CD8-positive, alpha-beta T cell (primary cell): ENCODE measurements at places on chromosomes 7 and 10. TPM values are rescaled to one million over a fixed set of nuclear protein-coding genes. Genes with fewer than 3 reads are reported as not detected.

DNA sequence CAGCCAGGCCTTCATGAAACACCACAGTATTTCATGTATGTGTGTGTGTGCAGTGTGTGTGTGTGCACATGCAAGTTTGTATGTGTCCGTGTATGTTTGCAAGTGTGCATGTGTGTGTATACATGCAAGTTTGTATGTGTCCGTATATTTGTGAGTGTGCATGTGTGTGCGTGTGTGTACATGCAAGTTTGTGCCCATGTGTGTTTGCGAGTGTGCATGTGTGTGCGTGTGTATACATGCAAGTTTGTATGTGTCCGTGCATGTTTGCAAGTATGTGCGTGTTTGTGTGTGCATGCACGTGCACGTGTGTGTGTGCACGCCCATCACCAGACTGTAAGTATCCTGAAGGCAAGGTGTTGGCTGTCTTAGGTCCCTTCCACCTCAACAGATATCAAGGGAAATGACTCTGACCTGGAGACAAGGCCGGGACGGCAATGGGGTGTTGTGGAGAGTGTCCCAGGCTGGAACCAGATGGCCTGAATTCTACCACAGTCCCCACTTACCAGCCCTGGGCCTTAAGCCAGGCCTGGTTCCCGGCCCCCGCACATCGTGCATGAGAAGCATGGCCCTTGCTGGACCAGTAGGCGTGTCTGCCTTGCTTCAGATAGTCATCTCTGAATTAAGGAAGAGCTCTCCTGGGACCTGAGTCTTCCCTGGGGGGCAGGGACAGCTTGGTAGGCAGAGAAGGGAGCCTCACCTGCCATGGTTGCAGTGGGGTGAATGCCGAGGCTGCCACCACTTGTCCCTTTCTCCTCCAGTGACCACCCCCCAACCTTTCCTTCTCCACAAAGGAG is 140.0 kb downstream of the GRK5 start:
- no peak for DNase-seq

Gene SH2B2
- 0.72 TPM for total RNA-seq

Gene PON3
- total RNA-seq, result not detected

GRCh38 chr7:151309311-151309710 is 32.3 kb upstream of the NUB1 start:
- DNase-seq, result peak; percentile 36

Gene VSTM4
- not detected for total RNA-seq

DNA sequence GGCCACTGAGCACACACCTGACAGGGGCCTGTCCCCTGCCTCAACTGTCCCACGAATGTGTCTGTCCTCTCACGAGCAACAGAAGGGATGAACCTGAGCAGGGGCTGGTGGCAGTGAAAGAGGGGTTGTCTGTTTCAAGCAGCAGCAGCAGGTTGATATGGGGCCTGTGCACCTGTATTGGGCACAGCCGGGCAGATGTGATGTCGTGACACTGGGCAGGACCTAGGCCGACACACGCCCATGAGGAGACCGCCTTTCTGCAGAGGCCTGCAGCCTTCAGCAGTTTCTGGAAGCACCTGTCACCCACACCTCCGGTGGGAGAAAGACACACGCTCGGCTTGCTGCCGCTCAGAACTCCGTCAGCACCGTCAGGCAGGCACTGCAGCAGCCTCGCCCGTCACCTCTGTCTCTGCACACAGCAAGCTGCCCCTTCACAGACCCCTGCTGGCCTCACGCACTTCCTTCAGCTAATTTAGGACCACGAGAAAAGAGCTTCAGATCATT is 48.5 kb downstream of the AMZ1 start:
- DNase-seq, result no peak

DNA sequence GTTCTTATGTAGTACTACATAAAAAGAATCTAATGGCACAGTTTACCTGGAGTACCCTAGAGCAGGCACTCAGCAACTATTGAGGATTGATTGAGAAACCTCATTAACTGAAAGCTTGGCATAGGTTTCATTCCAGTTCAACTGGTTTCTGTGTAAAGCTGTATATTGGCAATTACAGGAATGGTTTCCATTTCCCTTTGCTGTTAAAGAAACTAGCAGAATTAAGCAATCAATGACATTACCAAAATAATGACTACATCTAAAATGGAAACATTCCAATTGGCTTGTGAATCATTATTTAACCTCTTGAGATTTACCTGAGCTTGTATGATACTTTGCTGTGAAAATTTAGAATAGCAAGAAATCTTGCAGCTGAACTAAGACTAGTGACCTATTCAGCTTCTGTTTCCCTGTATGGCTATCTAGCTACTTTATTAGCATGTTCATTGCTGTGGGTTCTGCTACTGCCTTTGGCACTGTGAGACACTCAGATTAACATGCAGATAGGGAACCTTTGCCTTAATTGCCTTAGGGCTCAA is 33.5 kb upstream of the CADPS2 start:
- DNase-seq, result no peak

GRCh38 chr10:123274306-123275135 is 120.3 kb downstream of the BUB3 start:
- no peak for DNase-seq

DNA sequence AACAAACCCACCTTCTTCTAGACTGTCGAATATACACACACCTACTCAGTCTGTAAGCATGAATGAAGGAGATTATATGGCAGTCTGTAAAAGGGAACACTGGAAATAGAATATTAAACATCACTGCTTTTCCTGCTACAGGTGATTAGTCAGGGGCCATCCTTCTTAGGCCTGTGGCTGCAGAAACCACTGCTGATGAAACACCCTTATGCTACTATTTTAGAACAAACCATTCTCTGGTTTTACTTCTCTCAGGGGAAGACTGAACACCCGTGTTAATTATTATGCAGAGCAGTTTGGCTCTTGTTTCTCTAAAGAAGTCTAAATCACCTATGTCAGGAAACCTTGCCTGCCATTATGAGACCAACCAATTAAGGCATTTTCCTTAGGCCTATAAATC is 351.1 kb upstream of the KLF6 start:
- DNase-seq, result no peak

GRCh38 chr7:28558236-28558635 is 145.9 kb downstream of the CREB5 start:
- DNase-seq, result no peak

GRCh38 chr7:24169077-24169624 is 114.8 kb upstream of the NPY start:
- no peak for DNase-seq

- no peak for DNase-seq
These were observed 413.3 kb upstream of the DPP6 start for GRCh38 chr7:153638821-153639435.

Gene MRPL43
- total RNA-seq, result 28.4 TPM

DNA sequence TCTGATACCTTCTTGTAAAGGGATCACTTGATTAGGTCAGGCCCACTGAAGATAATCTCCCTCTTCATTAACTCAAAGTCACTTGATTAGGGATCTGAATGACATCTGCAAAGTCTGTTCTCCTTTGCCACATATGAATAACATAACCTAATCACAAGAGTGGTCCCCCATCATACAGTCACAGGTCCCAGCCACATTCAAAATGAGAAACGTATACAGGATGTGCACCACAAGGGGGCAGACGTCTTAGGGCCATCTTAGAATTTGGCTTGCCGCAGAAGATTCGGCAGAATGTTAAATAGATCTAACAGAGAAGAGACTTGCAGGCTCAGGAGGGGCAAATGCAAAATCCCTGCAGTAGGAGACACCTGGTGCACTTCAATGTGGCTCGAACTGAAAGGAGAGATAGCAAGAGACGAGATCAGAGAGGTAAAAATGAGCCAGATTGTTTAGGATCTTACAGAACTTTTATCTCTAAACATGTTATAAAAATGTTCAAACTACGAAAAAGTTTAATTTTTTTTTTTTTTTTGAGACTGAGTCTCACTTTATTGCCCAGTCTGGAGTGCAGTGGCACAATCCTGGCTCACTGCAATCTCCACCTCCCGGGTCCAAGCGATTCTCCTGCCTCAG is 10.4 kb upstream of the SMC3 start:
- peak; percentile 71 for DNase-seq

Gene ITPRID1
- total RNA-seq, result not detected
